ENCODE measurements at places on chromosomes 3 and 15.

DNA sequence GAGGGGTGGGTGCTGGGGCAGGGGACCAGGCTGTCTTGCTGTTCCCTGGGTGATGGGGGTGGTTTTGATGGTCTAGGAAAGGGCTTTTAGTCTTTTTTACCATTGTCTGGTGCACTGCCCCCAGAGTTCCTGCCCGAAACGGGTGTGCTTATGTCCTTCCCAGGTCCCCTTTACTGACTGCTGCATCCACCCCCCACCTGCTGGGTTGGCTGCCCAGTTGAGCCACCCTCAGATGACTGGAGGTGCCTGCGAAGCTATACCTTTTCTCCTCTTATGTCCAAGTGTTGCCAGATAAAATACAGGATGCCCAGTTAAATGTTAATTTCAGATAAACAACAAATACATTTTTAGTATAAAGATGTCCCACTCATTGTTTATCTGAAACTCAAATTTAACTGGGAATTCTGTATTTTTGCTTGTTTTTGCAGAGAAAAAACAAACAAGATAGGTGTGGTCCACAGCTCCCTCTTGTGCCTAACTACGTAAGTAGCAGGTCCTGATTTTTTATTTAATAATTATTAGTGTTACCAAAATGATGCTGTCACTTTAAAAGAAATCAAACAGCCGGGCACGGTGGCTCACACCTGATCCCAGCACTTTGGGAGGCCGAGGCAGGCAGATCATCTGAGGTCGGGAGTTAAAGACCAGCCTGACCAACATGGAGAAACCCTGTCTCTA lies 6.1 kb upstream of the RPP14 start:
- no peak for DNase-seq

DNA sequence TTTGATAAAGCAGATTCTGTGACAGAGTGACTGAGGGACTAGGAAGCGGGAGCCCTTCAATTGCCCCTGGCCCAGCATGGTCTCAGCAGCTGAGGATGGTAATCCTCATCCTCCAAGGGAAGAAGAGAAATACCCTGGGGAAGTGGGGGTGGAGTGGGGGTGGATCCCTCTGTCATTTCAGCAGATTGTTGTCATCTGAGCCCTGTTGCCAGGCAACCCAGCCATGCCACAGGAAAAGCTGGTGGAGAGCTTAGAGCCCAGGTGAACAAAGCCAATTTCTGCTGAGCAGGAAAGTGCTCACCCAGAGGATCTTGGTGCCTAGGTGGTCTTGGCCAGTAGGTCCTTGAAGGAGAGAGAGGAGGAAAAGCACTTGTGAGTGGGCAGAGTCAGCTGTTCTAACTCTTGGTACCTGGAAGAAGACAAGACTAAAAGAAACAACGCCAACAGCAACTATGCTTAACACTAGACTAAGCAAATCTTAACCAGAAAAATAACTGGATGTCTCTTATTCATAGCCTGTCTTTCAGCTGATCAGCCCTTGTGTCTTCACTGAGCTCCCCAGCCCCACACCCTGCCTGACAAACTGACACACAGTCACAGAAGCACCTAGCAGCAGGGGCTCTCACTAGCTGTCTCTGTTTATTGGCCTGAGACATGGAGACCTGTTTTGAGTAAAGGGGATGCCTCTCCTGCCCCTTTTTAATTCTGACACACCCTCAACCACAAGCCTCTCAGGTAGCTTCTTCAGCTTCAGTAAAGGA lies 40.1 kb upstream of the DCLK3 start:
- DNase-seq, result peak; percentile 60

DNA sequence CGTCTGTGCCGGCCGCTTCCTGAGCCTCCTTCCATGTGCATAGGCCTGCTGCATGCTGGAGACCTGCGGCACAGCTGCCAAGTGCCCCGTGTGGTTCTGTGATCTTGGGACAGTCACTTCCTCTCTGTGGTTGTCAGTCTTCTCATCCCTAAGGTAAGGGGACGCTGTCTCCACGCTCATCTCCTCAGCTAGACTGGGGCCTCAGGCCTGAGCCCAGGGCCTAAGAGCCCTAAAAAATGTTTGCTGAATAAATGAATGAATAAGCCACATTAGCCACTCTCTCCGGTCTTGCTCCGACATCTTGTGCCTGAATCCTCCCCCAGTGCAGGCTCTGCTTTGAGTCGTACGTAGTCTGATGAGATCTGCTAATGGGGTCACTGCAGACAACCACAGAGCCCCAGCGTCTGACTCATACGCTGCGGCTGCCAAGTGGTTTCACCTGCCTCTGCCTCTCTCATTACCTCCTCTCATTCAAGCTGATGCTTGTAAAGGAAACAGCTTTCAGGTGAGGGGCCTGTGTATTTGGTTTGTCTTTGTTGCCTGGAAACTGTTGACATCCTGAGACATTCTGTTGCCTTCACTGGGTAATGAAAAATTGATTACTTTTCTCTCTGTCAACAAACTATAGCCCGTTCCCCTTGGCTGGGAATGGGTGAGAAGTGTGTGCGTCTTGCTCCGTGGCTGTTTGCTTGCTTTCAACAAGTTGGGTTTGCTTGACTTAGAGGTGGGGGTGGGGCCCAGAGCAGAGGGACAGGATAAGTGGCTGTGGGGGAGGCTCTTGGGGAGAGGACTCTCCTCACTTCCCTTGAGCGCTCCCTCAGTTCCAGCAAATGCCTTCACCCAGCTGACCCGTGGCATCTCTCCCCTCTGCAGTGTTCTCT lies 15.9 kb downstream of the RPLP1 start:
- DNase-seq, result peak; percentile 93

- DNase-seq, result no peak
Observed at GRCh38 chr3:114178770-114179368, at the start of gene DRD3. Gene DRD3 (minus strand): TSS chr3:114179052. CDS start chr3:114171992, 7,060 bp downstream.

DNA sequence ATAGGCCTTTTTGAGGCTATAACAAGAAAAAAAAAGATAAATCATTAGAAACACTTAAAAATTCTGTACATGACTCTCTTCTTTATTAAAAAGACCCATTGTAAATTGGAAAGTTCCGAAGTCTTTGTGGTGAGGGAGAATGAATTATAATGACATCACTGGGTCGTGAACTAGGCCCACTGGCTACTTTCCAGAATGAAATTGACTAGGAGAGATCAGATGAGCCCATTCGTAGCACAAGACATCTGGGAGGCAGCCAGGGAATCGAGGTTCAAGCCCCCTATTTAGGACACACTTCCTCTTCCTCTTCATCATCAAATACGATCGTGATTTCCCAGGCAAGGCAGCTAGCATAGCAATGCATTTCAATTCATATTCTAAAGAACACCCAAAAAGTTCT lies 889.8 kb upstream of the NR2F2 start:
- no peak for DNase-seq

- DNase-seq, result no peak
Observed at GRCh38 chr3:65861718-65862117, 177.0 kb downstream of the MAGI1 start.

Data from NCI-H187 (cell line).